ENCODE measurements at places on chromosomes 3 and 15.

DNA sequence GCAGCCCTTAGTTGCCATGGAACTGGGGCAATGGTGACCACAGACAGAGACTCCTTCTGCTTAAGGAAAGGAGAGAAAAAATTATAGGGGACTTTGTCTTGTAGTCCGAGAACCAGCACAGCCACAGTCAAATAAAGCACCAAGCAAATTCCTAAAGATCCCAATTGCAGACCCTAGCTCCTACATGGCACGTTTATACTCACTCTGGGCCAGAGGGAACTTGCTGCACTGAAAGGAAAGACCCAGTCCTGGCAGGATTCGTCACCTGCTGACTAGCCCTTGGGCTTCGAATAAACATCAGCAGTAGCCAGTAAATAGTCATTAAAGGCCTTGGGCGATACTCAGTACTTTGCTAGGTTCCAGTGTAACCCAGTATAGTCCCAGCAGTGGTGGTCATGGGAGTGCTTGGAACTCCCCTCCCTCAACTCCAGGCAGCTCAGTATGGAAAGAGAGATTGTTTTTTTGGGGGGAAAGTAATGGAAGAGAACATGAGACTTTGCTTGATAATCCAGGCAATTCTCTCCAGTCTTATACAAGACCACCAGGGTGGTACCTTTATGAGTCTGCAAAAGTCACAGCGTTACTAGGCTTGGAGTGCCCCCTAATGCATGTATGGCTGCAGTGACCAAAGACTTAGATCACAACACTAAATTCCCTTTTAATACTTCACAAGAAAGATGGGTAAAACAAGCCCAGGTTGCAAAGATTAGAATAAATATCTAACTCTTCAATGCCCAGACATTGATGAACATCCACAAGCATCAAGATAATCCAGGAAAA is 66.4 kb upstream of the AGTR1 start:
- no peaks in the 10 kb centered on the region for H3K27me3 ChIP-seq
- no peak overlapping the region for H3K4me3 ChIP-seq
- DNase-seq = no peak
- H3K36me3 ChIP-seq = no peaks in the 10 kb centered on the region

DNA sequence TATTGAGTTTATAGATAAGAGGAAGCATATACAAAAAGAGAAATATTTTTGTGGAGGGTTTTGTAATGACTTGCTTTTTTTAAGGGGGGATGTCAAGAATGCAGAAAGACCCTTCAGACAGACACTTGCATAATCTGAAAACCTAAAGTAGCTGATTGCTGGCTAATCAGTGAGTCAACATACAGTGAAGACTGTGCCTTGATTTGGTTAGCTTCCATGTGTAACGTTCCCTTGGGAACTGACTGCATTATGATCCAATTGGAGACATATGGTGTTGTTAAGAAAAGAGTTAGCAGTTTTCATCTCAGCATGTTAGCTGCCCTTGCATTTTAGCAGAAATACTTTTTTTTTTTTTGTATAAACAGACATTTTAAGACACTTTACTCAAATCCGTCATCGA is 483.2 kb downstream of the RBMS3 start:
- no peak overlapping the region for H3K4me3 ChIP-seq
- no peaks in the 10 kb centered on the region for H3K4me1 ChIP-seq
- DNase-seq = no peak
- no peak overlapping the region for H3K27ac ChIP-seq
- H3K27me3 ChIP-seq = peaks cover 3% of the 10 kb centered on the region
- no peaks in the 10 kb centered on the region for H3K36me3 ChIP-seq

DNA sequence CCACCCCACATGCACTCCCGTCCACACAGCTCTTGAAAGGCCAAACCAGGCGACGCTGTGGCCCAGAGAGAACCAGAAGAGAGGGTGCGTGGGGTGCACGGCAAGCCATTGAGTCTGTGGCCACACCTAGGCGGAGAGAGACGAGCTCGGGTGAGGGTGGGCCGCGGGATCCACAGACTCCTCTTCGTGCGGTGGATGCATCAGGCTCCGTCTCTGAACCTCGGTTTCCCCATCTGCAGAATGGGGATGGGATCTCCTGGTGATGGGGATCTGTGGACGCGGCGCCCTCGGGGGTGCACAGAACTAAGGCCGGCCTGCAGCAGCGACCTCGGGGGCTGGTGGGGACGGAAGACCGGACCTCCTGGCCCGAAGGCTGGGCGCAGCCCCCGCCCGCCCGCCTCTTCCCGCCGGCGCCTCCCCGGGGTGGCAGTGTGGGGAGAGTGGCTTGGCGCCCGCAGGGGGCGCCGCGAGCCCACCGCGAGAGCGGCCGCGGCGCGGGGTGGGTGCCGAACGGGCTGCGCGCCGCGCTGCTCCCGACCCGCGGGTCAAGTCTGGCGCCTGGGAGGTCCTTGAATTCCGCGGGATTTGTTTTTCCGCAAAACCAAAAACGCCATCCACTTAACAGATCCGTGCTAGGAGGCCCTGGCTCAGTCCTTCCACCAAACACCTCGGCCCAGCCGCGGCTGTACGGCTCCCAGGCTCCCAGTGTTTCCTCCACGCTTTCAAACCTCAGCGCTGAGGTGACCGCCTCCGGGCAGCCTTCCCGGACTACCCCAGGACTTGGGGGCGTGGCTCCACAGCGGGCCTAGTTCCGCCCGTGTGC is 13.2 kb upstream of the ADPGK start:
- H3K4me3 ChIP-seq = peak overlapping the region; percentile 87
- DNase-seq = no peak
- H3K27me3 ChIP-seq = peaks cover 82% of the 10 kb centered on the region
- peak overlapping the region; percentile 51 for H3K27ac ChIP-seq
- no peaks in the 10 kb centered on the region for H3K36me3 ChIP-seq

- H3K4me1 ChIP-seq = peaks cover 16% of the 10 kb centered on the region
- H3K36me3 ChIP-seq = no peaks in the 10 kb centered on the region
- no peak for DNase-seq
- H3K4me3 ChIP-seq = no peak overlapping the region
Measured at GRCh38 chr3:193446965-193447602, 68.5 kb upstream of the ATP13A5 start.

DNA sequence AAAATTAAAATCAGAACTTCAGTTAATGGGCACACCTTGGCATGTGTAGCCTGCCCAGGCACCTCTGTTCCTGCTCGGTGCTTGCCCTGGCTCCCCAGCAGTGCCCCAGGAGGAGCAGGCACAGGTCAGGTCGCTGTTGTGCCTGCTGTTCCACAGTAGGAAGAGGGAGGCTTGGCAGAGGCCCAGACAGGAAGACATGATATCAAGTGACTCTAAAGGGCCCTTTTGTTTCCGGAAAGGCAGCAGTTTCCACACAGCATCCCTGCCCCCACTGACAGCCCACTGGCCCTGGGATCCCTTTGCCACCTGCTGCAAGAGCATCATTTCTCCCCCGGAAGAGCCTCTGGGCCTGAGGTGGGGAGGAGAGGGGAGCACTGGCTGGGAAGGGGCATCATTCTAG is 40.5 kb upstream of the HES1 start:
- no peak overlapping the region for H3K4me3 ChIP-seq
- no peak for DNase-seq
- peaks cover 62% of the 10 kb centered on the region for H3K4me1 ChIP-seq
- no peaks in the 10 kb centered on the region for H3K36me3 ChIP-seq

DNA sequence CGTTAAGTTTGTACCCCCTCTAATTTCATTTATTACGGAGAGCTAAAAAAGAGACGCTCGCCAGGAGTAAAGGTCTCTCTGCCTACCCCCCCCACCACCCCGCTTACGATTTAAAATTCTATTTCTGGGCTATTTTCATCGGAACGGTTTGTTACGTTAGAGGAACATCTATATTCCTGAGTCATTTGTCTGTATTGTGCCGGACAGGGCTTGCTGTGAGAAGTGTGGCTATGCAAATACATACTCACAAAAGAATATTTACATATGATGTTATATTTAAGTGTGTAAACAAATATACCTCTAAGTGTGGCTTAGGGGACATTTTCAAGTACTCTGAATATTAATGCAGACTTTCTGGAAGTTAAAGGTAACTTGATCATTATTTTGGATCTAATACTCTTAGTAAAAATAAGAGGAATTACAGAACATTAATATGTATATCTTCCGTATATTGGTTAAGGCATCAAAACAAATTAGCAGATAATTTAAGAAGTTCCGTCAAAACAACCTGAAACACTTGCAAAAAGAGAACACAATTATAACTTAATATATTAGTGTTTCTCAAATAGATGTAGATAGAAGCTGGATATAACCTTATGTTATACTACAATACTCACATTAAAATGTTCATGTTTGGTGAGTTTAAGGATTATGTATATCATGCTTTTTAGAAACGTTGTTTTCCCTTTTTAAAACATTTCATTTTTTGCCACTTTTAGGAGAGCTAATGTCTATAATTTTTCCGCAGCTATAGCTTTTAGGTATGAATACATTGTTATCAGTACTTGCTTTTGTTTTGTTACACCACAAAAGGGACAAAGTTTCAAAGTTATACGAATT is 1.6 kb upstream of the SHOX2 start:
- DNase-seq = no peak
- peak overlapping the region; percentile 31 for H3K27ac ChIP-seq
- peaks cover 46% of the 10 kb centered on the region for H3K27me3 ChIP-seq
- H3K4me3 ChIP-seq = peak overlapping the region; percentile 90

DNA sequence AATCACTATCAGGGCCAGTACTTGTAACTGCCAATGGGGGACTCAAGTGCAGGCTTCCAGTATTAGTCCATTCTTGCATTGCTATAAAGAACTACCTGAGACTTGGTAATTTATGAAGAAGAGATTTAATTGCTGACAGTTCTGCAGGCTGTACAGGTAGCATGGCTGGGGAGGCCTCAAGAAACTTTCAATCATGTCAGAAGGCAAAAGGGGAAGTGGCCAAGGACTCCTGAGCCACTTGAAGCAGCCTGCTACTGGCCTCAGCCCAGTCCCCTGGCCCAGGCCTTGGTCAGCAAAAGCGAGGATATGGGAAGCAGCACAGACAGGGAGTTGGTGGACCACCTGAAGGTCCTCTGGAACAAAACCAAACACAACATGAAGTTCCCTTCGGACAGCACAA is 29.2 kb upstream of the OR5K1 start:
- H3K27ac ChIP-seq = no peak overlapping the region
- no peaks in the 10 kb centered on the region for H3K36me3 ChIP-seq
- no peak for DNase-seq
- no peaks in the 10 kb centered on the region for H3K27me3 ChIP-seq

Measured in stimulated activated naive B cell treated with anti-CD40 and anti-IgM and Interleukin-4, amounts not matched to agents 10 μg/mL and 1 μg/mL and 100 μg/mL, for 72 hours (primary cell).